NCI-H2081 treated with DMSO at 0.1 percent for 48 hours (cell line): ENCODE measurements at places on chromosomes 12 and 14.

- no peak for DNase-seq
Measured at GRCh38 chr14:102929241-102930137, 7.0 kb downstream of the AMN start.

GRCh38 chr12:52513736-52514135 lies 6.5 kb downstream of the KRT5 start:
- DNase-seq, result no peak

DNA sequence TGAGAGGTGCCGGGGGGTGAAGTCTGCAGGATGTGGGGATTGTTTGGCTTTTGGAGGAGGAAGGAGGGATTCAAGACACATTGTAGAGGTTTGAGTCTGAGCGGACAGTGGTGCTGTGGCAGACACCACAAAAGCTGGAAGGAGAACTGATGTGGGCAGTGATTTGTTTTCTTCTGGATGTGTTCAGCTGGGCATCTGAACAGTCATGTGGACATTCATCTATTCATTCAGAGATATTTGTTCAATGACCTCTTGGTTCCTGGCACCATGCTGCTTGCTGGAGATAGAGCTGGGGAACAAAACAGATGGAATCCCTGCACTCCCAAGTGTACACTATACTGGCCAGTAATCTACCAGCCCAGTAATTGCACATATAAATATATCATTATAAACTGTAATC lies 64.0 kb downstream of the PTPN11 start:
- DNase-seq, result no peak

GRCh38 chr14:50792634-50793068 lies 38.3 kb downstream of the NIN start:
- no peak for DNase-seq

DNA sequence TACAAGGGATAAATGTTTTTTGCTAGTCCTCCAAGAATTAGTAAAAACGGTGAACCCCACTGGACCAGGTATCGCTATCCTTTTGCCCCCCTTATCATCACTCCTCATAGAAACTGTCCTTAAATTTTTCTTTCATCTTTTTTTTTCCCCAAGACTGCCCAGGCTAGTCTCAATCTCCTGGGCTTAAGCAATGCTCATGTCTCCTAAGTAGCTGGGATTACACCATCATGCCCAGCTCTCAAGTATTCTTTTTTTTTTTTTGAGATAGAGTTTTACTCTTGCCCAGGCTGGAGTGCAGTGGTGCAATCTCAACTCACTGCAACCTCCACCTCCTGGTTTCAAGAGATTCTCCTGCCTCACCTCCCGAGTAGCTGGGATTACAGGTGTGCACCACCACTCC lies 9.7 kb downstream of the IRF2BPL start:
- DNase-seq, result no peak
